ENCODE measurements at places on chromosomes 5 and 9.

DNA sequence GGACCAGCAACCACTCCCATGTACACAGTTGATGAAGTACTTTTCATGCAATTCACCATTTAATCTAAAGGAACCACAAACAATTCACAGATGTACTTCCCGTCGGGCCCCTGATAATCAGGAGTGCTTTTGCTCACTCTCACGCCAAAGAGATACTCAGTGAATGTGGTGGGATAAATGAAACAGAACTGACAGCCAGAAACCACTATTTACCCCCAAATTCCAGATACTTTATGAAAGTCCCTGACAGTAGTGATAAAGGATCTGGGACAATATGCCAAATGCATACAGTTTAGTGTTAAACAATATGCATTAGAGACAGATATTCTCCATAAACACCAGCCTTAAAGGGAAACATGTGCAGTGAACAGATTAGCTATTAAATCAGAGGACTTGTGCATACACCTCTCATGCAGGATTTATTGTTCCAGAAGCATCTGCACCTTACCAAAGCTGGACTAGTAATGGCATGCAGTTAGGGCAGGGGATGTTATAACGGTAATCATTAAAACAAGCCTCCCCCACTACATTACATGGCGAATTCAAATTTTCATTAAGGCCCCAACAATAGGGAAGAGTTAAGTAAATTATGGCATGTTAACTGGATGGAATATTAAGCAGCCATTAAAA is 74.0 kb upstream of the SLC25A51 start:
- no peak for DNase-seq

DNA sequence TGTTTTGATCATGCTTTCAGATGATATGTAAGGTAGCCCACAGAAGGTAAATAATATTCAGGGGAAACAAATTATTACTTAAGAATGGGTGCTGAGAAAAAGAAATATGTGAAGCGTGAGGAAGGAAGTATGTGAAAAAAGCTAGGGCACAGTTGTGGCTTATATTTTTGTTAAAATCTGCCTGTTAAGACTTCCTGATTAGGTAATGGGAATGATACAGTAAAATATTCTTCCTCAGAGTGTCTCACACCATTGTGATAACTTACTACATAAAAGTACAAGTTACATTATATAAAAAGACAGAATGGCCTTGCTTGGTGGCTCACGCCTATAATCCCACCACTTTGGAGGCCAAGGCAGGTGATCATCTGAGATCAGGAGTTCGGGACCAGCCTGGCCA is 18.7 kb upstream of the PARP8 start:
- DNase-seq, result no peak

GRCh38 chr5:113150821-113151220 is 174.2 kb downstream of the DCP2 start:
- no peak for DNase-seq

GRCh38 chr5:112201141-112201540 is 217.9 kb downstream of the EPB41L4A start:
- no peak for DNase-seq

GRCh38 chr5:33781286-33781685 is 110.5 kb downstream of the ADAMTS12 start:
- peak; percentile 73 for DNase-seq

- DNase-seq, result no peak
Measured at GRCh38 chr5:130155345-130156011, 251.2 kb downstream of the CHSY3 start.

DNA sequence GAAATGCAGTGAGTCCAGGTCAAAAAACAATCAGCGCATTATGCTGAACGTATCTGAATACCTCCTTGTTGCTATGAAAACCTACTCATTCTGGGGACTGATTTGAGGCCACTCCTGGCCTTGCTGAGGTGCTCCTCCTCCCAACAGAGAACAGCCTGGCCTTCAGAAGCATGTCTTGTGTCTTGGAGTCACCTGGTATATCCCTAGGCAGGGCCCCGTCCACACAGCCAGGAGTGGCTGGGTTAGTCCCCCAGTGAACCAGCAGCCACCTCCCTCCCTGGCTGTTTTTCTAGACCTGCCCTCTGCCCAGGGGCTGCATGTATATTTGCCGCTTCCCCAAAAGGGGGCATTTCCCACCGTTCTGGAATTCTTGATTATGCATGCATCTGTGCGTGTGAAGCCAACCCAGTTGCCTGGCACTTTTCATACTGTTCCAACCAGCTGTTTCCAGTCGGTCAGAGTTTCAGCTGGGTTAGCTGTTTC is 99.2 kb upstream of the SPATA31C2 start:
- no peak for DNase-seq

DNA sequence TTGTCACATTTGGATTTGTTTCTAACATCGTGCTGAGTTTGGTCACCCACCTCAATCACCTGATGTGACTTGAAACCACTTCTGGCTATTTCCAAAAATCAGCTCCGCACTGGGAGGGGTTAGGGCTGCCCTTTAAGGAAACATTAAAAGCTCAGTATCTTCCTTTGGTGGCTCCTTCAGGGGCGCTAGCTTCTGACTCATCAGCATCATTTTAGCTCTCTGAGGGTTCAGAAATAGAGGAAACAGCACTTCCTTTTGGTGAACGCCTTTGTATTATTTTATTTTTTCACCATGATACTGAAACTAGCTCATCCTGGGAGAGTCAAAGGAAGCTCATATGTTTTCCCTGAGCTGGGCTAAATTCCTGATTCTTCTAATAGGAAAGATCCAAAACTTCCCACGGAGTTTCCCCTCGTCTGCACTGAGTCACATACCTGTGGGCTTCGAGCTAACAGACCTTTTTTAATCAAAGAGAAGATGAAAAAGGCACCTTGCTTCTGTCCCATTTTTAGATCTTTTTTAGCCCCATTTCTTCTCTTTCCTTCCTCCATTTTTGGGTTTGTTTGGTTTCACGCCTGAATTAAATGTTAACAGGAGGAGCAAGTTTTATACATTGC is 48.2 kb downstream of the ROPN1L start:
- DNase-seq, result no peak

DNA sequence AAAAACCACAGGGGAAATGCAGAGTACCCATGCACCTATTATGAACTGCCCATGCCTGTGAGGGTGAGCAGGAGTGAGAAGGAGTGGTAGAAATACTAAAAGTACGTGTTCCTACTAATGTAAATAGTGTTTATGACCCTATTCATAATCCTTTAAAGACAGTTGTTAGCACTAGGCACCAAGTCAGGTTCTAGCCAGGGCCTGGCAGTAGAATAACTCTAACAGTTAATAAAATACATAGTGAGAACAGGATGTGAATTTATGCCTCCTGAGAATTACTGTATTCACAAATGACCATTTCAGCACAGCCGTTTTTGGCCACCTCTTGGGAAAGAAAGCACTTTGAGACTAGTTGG is 103.2 kb upstream of the TARS1 start:
- DNase-seq, result no peak

DNA sequence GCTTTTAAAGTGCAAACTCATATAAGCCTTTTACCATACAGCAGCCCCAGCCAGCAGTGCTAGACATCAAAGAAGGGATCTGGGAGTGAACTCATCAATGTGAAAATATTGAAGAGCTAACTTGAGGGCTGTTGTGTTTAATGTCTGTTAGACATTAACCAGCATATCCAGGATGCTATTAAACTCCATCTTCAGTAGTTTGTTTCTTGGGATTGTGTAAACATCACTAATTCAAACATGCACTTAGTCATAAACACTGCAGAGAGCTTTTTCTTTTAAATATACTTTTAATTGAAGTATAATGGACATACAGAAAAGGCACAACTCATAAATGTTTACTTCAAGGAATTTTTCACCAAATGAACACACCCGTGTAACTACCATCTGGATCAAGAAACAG is 81.8 kb downstream of the TMEM252 start:
- DNase-seq, result no peak

GRCh38 chr9:12516031-12516430 is 177.2 kb upstream of the TYRP1 start:
- DNase-seq, result no peak

DNA sequence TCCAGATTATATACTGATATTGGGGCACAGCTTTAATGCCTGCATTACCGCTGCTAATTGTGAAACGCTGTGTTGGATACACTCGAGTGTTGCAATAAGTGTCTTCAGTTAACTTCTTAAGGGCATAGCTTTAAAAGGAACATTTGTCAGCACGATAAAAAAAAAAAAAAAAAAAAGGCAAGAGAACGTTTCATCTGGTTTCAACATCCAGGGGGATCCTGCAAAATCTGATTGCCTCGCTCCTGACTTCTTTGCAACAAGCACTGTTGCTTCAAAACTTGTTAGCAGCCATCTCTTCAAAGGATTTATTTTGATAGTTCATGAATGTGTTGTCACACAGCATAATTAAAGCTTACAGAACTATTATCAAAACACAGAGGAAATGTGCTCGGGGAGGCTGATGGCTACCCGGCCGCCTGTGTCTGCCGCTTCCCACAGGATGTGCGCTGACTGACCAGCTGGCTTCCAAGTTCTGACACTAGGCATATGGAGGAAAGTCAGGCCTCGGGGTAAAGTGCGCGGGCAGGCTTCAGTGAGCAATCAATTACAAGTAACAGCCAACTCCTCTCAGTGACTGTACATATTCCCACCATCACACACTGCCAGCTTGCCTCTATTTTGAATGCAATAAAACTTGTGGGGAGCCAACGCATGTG is 77.7 kb downstream of the EBF1 start:
- DNase-seq, result peak; percentile 86

GRCh38 chr9:131432597-131433301 is 38.9 kb downstream of the PRRC2B start:
- DNase-seq, result peak; percentile 91

GRCh38 chr5:161547406-161547737 is 847 bp upstream of the GABRB2 start:
- no peak for DNase-seq

- no peak for DNase-seq
Measured at GRCh38 chr5:170470808-170471404, 32.9 kb upstream of the KCNIP1 start.

DNA sequence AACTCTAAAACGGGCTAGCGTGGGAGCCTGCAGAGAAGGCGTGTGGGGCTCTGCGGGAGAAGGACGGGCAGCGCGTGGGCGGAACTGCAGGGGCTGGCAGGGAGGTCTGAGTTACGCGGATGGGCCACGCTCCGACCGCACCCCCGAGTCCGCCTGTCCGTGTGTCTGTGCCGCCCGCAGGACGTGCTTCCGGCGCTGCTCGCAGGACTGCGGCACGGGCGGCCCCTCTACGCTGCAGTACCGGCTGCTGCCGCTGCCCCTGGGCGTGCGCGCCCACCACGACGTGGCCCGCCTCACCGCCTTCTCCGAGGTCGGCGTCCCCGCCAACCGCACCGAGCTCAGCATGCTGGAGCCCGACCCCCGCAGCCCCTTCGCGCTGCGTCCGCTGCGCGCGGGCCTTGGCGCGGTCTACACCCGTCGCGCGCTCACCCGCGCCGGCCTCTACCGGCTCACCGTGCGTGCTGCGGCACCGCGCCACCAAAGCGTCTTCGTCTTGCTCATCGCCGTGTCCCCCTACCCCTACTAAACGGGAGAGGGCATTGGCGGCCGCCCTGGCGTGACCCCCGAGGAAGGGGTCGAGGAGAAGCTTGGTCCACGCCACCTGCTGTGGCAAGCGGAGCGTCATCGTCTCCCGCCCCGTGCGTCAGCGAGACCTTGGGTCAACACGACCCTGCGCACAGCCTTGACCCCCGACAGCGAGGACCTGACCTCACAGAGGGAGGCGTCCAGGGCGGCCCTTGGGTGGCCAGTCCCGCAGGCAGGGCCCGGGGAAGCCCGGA is 11.4 kb upstream of the ASS1 start:
- peak; percentile 74 for DNase-seq

GRCh38 chr5:125835293-125836172 is 587.7 kb upstream of the GRAMD2B start:
- DNase-seq, result no peak

GRCh38 chr5:161301586-161301985 is 244.9 kb downstream of the GABRB2 start:
- DNase-seq, result no peak

DNA sequence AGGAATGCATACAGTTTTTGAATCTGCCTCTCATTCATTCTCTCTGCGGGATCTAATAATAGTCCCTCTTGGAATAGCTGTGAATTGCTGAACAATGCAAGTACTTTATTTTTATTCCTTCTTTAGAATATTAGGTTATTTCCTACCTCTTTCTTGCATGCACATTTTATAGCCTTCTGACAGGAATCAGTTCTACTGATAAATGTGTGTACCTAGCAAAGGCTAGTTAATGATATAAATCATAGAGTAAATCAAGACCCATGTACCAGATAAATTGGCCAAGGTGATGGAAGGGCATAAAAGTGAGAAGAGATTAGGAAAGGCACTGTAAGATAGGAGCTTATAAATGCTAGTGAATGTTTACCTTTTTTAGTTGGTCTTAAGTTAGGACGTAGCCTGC is 19.2 kb upstream of the UGCG start:
- no peak for DNase-seq

DNA sequence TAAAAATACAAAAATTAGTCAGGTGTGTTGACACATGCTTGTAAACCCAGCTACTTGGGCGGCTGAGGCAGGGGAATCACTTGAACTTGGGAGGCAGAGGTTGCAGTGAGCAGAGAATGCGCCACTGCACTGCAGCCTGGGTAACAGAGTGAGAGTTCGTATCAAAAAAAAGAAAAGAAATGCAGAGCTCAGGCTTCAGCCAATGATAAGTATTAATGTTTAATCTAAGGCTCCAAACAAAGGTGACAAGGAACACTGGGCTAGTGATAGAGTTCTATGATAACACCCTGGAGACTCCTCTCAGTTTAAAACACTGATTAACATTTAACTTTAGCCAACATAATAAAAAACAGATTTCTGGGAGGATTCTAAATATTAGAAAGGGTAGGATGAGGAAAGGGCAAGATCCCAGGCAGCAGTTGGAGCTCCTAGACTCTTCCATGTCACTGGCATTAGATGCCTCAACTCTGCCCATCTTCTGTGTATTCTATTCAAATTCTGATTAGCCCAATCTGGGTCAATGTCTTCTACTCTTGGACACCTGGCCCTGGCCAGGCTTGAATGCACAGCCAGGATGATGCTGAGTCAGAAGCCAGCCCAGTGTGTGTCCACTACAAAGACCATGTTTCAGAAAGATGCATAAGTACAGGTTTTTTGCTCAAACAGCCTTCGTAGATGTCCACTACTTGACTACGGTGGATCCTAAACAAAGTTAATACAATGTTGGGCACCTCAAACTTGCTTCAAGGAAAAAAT is 91.0 kb upstream of the FAM169A start:
- DNase-seq, result no peak

GRCh38 chr5:19538607-19539006 is 449.4 kb downstream of the CDH18 start:
- DNase-seq, result no peak

DNA sequence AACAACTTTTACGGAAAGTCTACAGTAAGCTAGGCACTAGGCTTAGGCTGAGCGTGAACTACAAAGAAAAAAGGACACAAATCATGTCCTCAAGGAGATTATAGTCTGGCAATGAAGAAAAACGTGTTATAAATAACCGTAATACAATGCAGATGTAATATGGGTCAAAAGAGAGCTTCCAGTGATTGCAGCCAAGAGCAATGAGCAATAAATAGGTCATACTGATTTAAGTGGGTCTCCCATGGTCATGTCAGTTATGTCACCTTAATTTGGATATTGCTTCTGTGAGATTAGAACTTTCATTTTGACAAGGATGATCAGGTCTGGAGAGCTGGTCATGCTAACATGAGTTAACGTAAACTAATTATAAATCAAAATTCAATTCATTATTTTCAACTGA is 158.6 kb upstream of the GNA14 start:
- DNase-seq, result peak; percentile 6
